ENCODE measurements at places on chromosomes 2 and 18.

GRCh38 chr18:70290482-70291294 is 1.8 kb downstream of the SOCS6 start:
- DNase-seq, result no peak

DNA sequence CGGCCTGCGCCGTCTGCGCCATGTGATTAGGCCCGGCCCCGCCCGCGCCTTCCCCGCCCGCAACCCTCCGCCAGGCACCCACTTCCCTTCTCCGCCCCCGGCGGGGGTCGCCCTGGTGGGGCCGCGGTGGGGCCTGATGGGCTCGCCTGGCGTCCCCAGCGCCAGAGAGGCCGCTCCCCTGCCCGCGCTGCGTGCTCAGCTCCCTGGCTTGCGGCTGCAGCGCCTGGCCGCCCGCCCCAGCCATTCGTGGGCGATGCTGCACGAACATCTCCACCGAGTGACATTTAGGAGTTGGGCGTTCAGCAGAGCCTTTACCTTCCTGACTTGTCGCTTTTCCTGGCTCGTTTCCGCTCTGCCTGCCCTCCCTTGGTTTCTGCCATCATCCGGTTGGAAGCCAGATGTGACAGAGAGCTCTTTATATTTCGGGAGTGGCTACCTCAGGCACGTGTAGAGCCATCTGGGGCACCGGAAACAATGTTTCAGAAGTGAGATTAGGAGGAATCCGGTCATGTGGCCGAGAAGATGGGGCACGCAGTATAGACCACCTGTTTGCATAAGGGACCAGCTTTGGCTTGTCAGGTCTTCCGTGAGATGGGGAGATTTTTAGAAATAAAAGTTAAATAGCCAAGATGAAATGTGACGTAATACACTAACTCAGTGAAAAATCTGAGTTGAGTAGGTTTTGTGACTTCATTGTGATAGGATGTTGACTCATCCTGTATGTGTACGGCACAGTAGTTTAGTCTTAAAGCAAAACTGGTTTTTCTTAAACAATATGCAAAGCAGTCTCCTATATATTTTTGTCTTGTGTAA is 1.2 kb downstream of the GLS start:
- peak; percentile 69 for DNase-seq

GRCh38 chr2:67037655-67038054 is 359.5 kb upstream of the ETAA1 start:
- no peak for DNase-seq

GRCh38 chr2:188369365-188369764 is 77.7 kb downstream of the GULP1 start:
- DNase-seq, result no peak

DNA sequence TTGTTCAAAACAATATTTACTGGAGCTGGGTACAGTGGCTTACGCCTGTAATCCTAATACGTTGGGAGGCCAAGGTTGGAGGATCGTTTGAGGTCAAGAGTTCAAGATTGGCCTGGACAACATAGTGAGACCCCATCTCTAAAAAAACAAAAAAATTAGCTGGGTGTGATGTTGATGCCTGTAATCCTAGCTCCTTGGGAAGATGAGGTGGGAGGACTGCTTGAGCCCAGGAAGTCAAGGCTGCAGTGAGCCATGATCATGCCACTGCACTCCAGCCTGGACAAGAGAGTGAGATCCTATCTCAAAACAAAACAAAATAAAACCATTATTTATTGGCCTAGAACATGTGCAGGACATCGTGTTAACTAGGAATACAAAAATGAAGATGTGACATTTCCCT is 77.5 kb downstream of the COLEC12 start:
- no peak for DNase-seq

Measured in stimulated activated CD8-positive, alpha-beta memory T cell treated with anti-CD3 and anti-CD28 coated beads, Interleukin-15, amount 100 ng/mL, for 4 hours (primary cell).